ENCODE measurements at places on chromosomes 3 and 15. TPM values are rescaled to one million over a fixed set of nuclear protein-coding genes. Genes with fewer than 3 reads are reported as not detected.

The CTNNB1 gene
- total RNA-seq, result 228 TPM

DNA sequence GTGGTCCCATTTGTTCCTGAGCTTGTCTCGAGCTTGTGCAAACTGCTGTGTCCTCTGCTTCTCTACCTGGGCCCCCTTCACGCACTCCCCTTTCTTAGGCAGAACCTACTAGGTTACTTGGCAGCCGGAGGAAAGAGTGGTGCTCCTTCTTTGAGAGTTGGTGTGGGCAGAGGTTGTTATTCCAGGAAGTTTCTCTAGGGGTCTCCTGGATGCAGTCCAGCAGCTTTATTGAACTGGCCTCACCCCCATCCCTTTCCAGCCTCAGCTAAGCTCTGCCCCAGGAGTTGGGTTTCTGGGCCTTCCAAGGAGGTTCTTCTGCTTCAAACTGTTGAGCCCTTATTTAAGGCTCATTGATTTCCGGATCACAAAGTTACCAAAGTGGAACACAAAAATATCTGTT is 103.2 kb downstream of the C3orf70 start:
- peaks cover 78% of the 10 kb centered on the region for H3K36me3 ChIP-seq
- H3K4me1 ChIP-seq, result no peaks in the 10 kb centered on the region
- DNase-seq, result no peak
- H3K27ac ChIP-seq, result no peak overlapping the region

DNA sequence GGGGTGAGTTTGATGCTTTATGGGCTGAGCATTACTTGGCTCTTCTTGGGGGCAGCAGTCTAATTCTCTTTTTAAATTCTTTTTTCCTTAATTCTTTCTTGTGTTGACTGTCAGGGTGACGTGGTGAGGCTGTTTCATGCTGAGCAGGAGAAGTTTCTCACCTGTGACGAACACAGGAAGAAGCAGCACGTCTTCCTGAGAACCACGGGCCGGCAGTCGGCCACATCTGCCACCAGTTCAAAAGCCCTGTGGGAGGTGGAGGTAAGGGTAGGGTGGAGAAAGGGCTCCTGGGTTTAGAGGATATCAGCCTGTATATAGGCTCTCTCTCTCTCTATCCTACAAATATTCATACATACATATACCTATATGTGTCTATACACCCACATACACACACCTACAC is 152.3 kb downstream of the ITPR1 start:
- H3K27ac ChIP-seq, result no peak overlapping the region
- H3K27me3 ChIP-seq, result no peaks in the 10 kb centered on the region
- H3K4me1 ChIP-seq, result no peaks in the 10 kb centered on the region

DNA sequence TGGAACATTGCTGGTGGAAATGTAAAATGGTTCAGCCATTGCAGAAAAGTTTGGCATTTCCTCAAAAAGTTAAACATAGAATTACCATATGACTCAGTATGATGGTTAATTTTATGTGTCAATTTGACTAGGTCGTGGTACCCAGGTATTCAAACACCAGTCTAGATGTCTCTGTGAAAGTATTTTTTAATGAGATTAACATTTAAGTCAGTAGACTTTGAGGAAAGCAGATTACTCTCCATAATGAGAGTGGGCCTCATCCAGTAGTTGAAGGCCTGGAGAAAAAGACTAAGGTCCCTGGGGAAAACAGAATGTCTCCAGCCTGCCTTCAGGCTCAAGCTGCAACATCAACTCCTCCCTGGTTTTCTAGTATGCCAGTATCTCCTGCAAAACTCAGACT is 42.3 kb upstream of the TMEM87A start:
- no peaks in the 10 kb centered on the region for H3K4me1 ChIP-seq
- no peak overlapping the region for H3K27ac ChIP-seq
- peaks cover 8% of the 10 kb centered on the region for H3K36me3 ChIP-seq
- H3K27me3 ChIP-seq, result no peaks in the 10 kb centered on the region

The C15orf62 gene
- total RNA-seq, result 0.98 TPM

DNA sequence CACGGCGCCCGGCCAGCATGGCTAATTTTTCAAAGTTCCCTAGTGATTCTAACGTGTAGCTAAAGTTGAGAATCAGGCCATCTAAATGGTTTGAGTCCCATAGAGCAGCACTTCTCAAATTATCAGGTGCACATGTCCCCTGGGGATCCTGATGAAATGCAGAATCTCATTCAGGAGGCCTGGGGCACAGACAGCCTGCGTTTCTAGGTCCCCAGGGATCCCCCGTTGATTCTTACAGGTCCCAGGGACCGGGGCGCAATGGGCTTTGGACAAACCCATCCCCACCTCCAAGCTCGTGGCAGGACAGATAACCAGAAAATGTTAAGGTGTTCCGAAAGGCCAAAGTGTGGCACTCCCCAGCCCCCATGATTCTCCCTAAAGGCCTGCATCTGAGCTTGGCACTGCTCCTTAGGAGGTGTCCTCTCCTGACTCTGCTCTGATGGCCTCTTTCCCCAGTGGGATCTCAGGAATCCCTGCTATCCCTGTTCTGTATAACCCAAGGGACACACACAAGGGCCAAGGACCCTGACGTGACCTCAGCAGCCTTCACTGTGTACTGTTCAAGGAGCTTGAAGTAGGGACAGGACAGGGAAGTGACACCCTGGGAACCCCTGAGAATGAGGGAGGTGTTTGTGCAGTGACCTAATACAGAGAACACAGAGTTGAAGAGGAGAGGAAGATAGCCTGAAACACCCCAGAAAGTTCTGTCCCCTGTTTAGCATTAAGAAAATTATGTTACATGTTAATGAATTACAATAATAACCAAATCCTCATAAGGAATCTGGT is 8.0 kb downstream of the LRRK1 start:
- H3K27me3 ChIP-seq, result no peaks in the 10 kb centered on the region
- H3K27ac ChIP-seq, result no peak overlapping the region
- no peaks in the 10 kb centered on the region for H3K36me3 ChIP-seq
- H3K4me1 ChIP-seq, result no peaks in the 10 kb centered on the region
- H3K4me3 ChIP-seq, result no peak overlapping the region
- DNase-seq, result no peak

DNA sequence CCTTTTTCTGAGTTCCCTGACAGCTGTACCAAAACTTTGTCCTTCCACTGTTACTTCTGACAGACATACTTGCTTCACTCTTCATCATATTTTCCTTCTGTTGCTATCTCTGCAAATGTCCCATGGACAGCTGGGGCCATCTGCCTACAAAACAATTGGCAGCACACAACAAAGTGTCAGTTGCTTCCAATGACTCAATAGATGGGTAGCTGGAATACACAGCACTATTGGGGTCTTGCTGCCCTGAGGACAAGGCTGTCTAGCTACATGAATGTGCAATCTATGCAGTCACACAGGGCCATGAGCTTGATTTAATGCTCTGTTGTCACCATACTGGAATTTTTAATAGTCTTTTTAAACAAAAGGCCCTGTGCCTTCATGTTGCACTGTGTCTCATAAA is 192.8 kb downstream of the DTWD1 start:
- DNase-seq, result no peak
- no peaks in the 10 kb centered on the region for H3K36me3 ChIP-seq
- no peak overlapping the region for H3K27ac ChIP-seq
- H3K4me3 ChIP-seq, result no peak overlapping the region
- H3K4me1 ChIP-seq, result no peaks in the 10 kb centered on the region
- no peaks in the 10 kb centered on the region for H3K27me3 ChIP-seq

The STARD9 gene
- total RNA-seq, result 4.6 TPM

- H3K27me3 ChIP-seq, result no peaks in the 10 kb centered on the region
- peaks cover 13% of the 10 kb centered on the region for H3K4me1 ChIP-seq
- no peaks in the 10 kb centered on the region for H3K36me3 ChIP-seq
- no peak for DNase-seq
- no peak overlapping the region for H3K27ac ChIP-seq
Measured at GRCh38 chr3:23834082-23834870, 28.5 kb downstream of the UBE2E1 start.

DNA sequence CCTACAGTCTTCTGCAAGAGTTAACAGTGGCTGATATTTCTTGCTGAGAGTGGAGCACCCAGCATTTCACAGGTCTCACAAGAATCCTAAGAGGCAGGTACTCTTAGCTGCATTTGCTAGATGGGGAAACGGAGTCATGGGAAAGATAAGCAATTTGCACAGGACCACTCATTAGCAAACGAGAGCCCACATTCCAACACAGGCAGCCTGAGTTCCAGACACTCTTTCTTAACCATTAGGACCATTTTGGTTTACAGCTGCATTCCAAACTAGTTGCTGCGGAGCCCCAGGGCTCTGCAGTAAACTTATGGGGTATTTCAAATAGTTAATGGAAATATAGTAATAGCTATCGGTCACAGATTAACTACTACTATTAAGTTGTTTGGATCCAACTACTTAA is 42.5 kb downstream of the LYZL4 start:
- H3K4me3 ChIP-seq, result no peak overlapping the region
- no peaks in the 10 kb centered on the region for H3K27me3 ChIP-seq
- no peak for DNase-seq
- H3K4me1 ChIP-seq, result peaks cover 7% of the 10 kb centered on the region
- H3K36me3 ChIP-seq, result no peaks in the 10 kb centered on the region

GRCh38 chr3:197028728-197029510 is 698 bp downstream of the MELTF start:
- peaks cover 2% of the 10 kb centered on the region for H3K27me3 ChIP-seq
- peak overlapping the region; percentile 59 for H3K4me3 ChIP-seq
- H3K27ac ChIP-seq, result no peak overlapping the region
- H3K4me1 ChIP-seq, result peaks cover 20% of the 10 kb centered on the region

DNA sequence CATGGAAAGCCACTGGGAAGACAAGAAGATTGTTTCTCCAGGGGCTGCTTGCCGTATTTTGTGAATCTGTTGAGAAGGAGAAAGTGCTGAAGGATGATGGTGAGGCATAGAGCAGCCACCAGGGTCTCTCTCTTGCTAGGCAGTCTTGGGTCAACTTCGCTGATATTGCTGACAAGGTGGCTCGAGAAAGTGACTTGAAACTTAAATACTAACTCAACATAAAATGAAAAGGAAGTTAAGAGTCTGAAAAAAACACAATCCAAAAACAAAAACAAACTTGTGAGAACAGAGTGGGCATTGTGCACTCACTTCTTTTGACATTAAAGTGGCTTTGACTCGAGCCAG is 90.1 kb downstream of the CHST2 start:
- no peaks in the 10 kb centered on the region for H3K36me3 ChIP-seq
- no peak overlapping the region for H3K27ac ChIP-seq
- H3K4me1 ChIP-seq, result no peaks in the 10 kb centered on the region
- no peaks in the 10 kb centered on the region for H3K27me3 ChIP-seq
- DNase-seq, result no peak

GRCh38 chr3:69806735-69807438 is 67.6 kb downstream of the MITF start:
- no peak overlapping the region for H3K27ac ChIP-seq
- H3K4me3 ChIP-seq, result no peak overlapping the region
- no peak for DNase-seq
- no peaks in the 10 kb centered on the region for H3K36me3 ChIP-seq

DNA sequence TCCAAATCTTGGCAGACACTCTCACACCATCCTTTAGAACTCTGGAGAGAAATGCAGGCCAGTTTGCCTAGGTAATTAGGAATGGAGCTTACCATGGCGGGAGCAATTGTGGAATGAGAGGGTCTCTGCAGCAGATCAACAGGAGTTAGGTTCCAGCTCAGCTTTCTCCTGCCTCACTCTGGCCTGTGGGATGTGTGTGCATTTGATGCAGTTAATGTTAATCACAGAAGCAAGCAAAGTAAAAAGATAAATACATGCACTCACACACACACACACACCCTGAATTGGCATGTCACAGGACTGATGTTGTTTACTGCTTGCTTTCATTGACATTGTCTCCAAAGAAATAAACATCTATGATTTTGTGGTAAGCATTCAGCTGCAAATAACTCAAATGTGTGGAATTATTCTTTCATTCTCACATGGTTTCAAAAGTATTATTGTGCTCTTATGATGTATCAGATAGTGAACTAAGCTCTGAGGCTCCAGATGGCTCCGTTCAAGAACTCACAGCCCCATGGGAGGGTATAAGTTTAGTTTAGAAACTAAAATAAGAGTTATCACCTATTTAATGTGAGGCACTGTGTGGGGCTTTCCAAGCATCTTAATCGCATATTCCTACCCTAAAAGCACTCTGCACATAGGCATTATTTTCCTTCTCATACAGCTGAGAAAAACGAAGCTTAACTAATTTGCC is 31.3 kb upstream of the BFSP2 start:
- no peak overlapping the region for H3K27ac ChIP-seq
- H3K4me3 ChIP-seq, result no peak overlapping the region
- no peaks in the 10 kb centered on the region for H3K27me3 ChIP-seq
- H3K4me1 ChIP-seq, result no peaks in the 10 kb centered on the region
- H3K36me3 ChIP-seq, result no peaks in the 10 kb centered on the region

GRCh38 chr15:81043935-81044575 is 43.3 kb downstream of the TLNRD1 start:
- H3K27ac ChIP-seq, result no peak overlapping the region
- no peak for DNase-seq
- no peaks in the 10 kb centered on the region for H3K27me3 ChIP-seq
- H3K4me1 ChIP-seq, result peaks cover 5% of the 10 kb centered on the region
- H3K36me3 ChIP-seq, result no peaks in the 10 kb centered on the region

All from CD4-positive, alpha-beta T cell (primary cell).